T-cell (primary cell): ENCODE measurements at places on chromosomes 12 and 14. TPM values are rescaled to one million over a fixed set of nuclear protein-coding genes. Genes with fewer than 3 reads are reported as not detected.

DNA sequence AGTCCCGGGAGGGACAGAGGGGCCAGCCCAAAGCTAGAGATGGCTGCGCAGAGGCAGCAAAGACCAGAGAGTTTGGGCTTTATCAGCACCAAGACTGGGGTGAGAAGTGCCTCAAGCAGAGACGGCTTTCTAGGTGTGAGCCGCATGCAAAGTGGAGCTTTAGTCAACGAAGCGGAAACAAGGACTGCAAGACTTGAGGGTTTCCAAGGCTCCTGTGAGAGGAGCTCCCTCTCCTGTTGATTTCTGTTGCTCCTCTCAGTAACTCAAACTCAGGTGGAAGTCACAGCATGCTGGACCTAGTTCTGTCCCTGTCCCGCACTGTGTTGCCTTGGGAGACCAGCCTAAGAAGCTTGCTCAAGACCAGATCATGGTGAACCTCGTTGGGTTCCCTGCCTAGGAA, 327.8 kb downstream of the MED13L start:
- no peak overlapping the region for H3K27ac ChIP-seq
- DNase-seq: no peak
- peaks cover 9% of the 10 kb centered on the region for H3K36me3 ChIP-seq
- H3K4me1 ChIP-seq: no peaks in the 10 kb centered on the region
- no peaks in the 10 kb centered on the region for H3K27me3 ChIP-seq

DNA sequence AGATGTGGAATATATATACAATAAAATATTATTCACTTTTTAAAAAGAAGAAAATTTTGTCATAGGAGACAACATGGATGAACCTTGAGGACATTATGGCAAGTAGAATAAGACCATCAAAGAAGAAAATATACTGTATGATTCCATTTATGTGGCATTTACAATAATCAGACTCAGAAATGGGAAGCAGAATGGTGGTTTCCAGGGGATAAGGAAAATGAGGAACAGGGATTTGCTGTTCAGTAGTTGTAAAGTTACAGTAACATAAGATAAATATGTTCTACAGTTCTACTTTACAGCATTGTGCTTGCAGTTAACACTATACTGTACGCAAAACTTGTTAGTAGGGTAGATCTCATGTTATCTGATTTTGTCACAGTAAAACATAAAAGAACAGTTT, 1271.0 kb downstream of the LRFN5 start:
- no peaks in the 10 kb centered on the region for H3K4me1 ChIP-seq
- H3K27me3 ChIP-seq: no peaks in the 10 kb centered on the region
- no peak for DNase-seq
- no peaks in the 10 kb centered on the region for H3K36me3 ChIP-seq
- H3K4me3 ChIP-seq: no peak overlapping the region

- peaks cover 35% of the 10 kb centered on the region for H3K36me3 ChIP-seq
- no peaks in the 10 kb centered on the region for H3K27me3 ChIP-seq
- no peak for DNase-seq
- no peak overlapping the region for H3K4me3 ChIP-seq
- no peak overlapping the region for H3K27ac ChIP-seq
Measured at GRCh38 chr12:88182416-88182815, 40.3 kb downstream of the TMTC3 start.

DNA sequence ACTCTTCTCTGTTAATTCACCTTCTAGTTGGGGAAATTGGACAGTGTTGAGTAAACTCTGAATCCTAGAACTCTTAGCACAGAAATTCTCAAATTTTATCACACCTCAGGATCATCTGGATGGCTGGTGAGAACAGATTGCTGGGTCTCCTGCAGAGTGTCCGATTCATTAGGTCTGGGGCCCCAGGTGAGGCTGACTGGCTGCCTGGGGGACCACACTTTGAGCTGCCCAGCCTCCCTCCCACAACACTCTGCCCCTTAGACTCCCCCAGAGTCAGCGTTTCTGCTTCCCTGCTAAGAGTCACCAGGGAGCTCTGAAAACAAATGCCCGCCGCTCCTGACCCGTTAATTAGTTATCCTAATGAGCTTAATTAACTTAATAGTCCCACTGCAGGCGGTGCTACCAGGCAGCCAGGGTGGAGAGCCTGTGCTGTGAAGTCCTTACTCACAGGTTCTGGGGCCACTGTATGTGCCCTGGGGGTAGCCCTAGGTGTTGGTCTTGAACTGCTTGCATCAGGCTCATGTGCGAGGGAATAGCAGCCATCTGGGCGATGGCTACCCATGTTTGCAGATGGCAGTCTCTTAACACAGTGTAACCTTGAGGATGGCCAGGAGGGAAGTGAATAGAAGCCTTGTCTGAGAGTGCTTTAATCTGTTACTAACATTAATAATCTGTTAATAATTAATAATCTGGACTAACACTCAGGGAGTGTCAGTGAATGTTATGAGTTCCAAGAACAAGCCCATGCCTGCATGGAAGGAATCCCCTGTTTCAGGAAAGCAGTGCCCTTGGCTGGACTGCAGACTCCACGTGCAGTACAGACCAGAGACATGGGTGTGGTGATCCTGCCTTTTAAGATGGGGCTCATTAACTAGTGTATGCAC, 35.6 kb downstream of the AACS start:
- no peaks in the 10 kb centered on the region for H3K4me1 ChIP-seq
- no peaks in the 10 kb centered on the region for H3K27me3 ChIP-seq
- H3K4me3 ChIP-seq: no peak overlapping the region
- H3K27ac ChIP-seq: no peak overlapping the region

DNA sequence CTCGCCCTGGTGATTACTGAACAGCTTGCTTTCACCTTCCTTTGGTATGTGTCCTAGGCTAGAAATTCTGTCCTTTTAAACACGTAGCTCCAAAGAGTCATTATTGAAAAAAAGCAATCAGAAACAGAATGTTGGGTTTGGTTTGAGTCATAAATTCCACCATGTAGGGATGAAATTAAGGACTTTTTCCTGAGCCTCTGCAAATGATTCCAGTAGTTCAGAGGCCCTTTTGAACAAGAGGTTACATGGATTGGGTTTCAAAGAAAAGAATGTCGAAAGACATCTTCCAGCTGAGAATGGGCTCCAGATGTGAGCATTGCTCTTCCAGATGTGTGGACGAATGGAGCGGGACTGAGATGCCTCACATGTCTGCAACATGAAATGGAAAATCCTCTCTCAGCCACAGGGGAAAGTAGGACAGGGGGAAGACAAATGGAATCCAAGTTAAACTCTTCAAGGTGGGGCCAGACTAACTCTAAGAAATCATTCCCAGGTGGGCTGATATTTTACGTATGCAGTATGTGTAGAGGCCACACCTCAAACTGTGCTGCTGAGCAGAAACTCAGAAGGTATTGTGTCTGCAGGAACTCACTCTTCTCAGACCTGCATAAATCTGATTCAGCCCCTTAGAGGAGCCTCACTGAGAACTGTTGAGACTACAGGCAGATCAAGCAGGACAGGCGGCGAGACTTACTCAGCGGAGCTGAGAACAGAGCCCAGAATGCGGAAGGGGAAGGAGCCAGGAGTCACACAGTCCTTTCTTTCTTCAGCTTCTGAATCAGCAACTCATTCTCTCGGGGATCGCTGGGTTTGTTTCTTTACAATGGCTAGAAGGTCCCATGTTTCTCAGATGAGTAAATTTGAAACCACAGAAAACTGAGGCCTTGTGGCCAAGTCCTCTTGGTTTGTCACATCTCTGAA, 23.3 kb upstream of the EMP1 start:
- no peaks in the 10 kb centered on the region for H3K4me1 ChIP-seq
- no peak for DNase-seq
- peaks cover 16% of the 10 kb centered on the region for H3K27me3 ChIP-seq

DNA sequence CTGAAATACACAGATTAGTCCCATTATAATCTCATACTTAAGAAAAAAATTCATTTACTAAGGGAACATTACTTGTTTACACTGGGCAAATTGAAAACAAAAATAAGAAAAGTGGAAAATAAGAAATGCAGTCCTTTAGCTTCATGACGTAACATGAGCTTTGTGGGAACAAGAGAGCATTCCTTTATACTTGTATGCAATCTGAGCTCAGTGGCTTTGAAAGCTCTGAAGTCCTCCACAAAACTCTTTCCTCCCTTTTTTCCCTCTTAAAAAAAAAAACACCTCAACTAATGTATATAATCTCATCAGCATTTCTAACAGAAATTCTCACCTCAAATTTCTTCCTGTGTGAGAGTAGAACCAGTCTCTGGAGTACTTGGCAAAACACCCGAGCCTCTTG, 76.9 kb upstream of the OTX2 start:
- DNase-seq: no peak
- H3K36me3 ChIP-seq: no peaks in the 10 kb centered on the region
- H3K27ac ChIP-seq: no peak overlapping the region
- no peaks in the 10 kb centered on the region for H3K4me1 ChIP-seq

- no peaks in the 10 kb centered on the region for H3K27me3 ChIP-seq
- H3K36me3 ChIP-seq: no peaks in the 10 kb centered on the region
- DNase-seq: no peak
- H3K27ac ChIP-seq: peak overlapping the region; percentile 2
- H3K4me3 ChIP-seq: no peak overlapping the region
Measured at GRCh38 chr12:805022-805632, 52.7 kb downstream of the WNK1 start.

- no peaks in the 10 kb centered on the region for H3K36me3 ChIP-seq
- DNase-seq: no peak
- H3K27me3 ChIP-seq: no peaks in the 10 kb centered on the region
- H3K27ac ChIP-seq: no peak overlapping the region
Measured at GRCh38 chr12:124259154-124260066, 35.5 kb upstream of the RFLNA start.

DNA sequence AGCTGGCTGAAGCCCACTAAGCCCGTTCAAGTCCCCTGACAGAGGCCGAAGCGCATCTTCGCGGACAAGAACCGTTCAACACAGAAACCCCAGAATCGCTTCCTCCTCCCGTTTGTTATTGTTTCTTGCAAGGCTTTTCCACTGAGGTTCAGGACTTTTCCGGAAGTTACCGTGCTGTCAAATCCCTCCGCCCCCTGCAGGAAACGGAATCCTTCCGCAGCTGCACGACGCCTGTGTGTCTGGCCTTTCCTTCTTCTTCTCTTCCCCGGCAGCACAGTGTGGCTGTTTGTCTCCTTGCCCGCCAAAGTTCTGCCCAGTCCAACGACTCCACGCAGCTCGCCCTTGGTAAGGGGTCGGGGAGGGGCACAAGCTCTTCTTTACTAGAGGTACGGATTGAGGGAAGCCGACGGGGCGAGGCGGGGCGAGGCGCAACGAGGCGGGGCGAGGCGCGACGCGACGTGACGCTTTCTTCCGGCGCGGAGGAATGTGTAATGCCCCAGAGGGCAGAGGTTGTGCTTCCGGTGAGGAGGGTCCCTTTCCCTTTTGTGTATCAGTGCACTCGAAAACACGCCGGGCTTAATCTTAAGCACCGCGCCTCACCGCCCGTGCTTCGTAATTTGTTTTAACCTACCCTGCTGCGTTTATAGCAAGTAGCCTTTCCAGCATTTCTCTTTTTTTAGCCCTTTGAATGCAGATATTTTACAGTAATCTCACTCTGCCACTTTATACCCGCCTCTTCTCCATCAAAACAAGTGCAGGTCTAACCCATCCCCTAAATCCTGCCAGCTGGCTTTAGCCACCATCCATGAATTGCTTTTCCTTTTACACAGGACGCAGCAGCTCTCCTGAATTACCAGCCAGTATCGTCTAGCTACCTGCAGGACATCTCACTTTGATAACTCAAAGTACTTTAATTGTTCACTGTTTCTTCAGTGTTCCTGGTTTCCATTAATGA, at the start of gene KDM5A:
Gene KDM5A, minus strand, starts transcription at position 179 of the 955 bp plus-strand sequence. CDS start 229 bp downstream, outside the sequence.
- H3K27ac ChIP-seq: peak within 1 kb of the TSS; percentile 95
- no peaks in the 10 kb centered on the region for H3K36me3 ChIP-seq
- H3K4me3 ChIP-seq: peak within 1 kb of the TSS; percentile 78
- peaks cover 17% of the 10 kb centered on the region for H3K4me1 ChIP-seq
- peak; percentile 91 for DNase-seq

GRCh38 chr12:70607107-70607506, 30.1 kb downstream of the PTPRB start:
- no peaks in the 10 kb centered on the region for H3K36me3 ChIP-seq
- H3K4me3 ChIP-seq: no peak overlapping the region
- H3K27me3 ChIP-seq: peaks cover 4% of the 10 kb centered on the region

- no peak overlapping the region for H3K4me3 ChIP-seq
- no peaks in the 10 kb centered on the region for H3K27me3 ChIP-seq
- no peaks in the 10 kb centered on the region for H3K36me3 ChIP-seq
- no peaks in the 10 kb centered on the region for H3K4me1 ChIP-seq
- no peak overlapping the region for H3K27ac ChIP-seq
- no peak for DNase-seq
Measured at GRCh38 chr14:99586054-99586760, 17.8 kb downstream of the CCDC85C start.

DNA sequence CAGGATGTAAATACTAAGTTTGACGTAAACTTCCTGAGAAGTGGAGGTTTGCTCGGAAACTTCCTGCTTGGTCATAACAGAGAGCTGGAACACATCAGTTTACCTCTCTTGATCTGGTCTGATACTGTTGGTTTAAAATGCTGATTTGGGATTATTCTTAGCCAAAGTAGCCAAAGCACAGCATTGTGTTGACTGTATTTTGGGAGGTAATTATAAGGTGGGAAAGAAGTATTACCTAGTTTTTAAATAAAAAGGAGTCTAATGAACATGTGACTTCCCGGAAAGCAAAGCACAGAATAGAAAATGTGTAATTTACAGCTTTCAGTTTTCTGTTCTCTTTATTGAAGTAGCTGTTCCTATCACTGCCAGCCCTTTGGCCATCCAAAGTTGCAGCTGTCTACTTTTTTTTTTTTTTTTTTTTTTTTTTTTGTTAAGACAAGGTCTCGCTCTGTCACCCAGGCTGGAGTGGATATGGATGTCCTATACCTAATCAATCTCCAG, 52.2 kb upstream of the SRP54 start:
- H3K4me3 ChIP-seq: no peak overlapping the region
- H3K27ac ChIP-seq: peak overlapping the region; percentile 95
- H3K4me1 ChIP-seq: peaks cover 26% of the 10 kb centered on the region
- no peaks in the 10 kb centered on the region for H3K36me3 ChIP-seq
- no peaks in the 10 kb centered on the region for H3K27me3 ChIP-seq

Gene IGF1
- total RNA-seq: not detected

Gene TAS2R10
- total RNA-seq: 0.33 TPM

Gene GAS2L3
- not detected for total RNA-seq

Gene BHLHE41
- not detected for total RNA-seq

Gene TRPV4
- total RNA-seq: not detected

Gene GLS2
- 3.7 TPM for total RNA-seq

Gene ERBB3
- total RNA-seq: 8.2 TPM

Gene ARPC3
- total RNA-seq: 177 TPM

Gene EIF2B1
- 46.3 TPM for total RNA-seq

Gene CHGA
- total RNA-seq: not detected

Gene VRTN
- total RNA-seq: not detected
